ENCODE measurements at places on chromosomes 12 and 14. TPM values are rescaled to one million over a fixed set of nuclear protein-coding genes. Genes with fewer than 3 reads are reported as not detected.
A peak's percentile ranks its signal among the peaks of the same experiment; 100 is the strongest.

The COCH gene
- 2.3 TPM for total RNA-seq

The OR4K5 gene
- total RNA-seq, result not detected

The RAD52 gene
- total RNA-seq, result 18.1 TPM

The RACGAP1 gene
- total RNA-seq, result 150 TPM

The KRT82 gene
- not detected for total RNA-seq

The GLI1 gene
- total RNA-seq, result 0.21 TPM

The MSRB3 gene
- 0.16 TPM for total RNA-seq

The SCNN1A gene
- 0.29 TPM for total RNA-seq

The KLRF1 gene
- 0.72 TPM for total RNA-seq

The C12orf56 gene
- not detected for total RNA-seq

- no peak for DNase-seq
Observed at GRCh38 chr12:59111851-59112250, 191.5 kb upstream of the LRIG3 start.

GRCh38 chr14:26175658-26176057 is 422.2 kb downstream of the NOVA1 start:
- no peak for DNase-seq

DNA sequence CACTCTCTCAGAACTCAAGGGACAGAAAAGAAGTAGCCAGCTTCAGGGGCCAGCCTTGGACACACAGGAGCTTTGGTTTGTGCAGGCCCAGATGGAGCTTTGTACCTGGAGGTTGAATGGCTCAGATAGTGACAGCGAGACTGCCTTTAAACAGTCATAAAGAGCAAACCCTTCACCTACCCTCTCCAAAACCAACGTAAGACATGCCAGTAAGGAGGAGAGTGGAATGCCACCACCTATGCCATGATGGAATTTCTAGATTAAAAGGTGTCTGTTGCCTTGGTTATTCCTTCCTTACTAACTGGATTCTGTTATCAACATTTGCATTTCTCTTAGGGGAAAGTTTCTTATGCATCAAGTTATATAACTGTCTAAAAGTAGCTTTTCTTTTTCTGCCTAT is 98.1 kb downstream of the EML1 start:
- DNase-seq, result no peak

DNA sequence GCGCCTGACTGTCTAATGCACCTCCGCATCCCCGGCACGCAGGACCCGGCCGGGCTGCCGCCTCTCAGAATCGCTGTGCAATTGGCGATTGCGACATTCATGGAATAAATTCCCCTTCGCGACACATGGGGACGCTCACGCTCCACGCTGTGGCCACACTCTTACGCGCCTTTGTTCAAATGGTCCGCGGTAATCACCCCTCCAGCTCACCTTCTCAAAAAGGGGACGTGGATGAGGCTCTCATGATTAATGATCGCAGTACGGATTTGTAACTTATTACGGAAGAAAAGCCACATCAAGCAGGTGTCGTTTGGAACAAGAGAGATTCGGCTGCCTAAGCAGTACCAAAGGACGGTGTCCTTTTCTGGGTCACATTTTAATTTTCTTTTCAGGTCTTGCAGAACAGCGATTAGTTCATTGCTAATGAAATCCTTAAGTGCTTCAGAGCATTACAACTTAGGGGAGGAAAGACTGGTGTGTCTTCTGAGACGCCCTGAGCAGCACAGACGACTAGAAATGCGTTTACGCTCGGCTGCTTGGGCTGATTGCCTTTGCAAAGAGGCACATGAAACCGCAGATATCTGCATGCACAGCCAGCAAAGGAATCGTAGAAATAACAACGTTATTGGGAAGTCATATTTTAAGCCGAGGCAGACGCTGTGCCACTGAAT is 37.3 kb upstream of the ADGRD1 start:
- DNase-seq, result peak; percentile 19

DNA sequence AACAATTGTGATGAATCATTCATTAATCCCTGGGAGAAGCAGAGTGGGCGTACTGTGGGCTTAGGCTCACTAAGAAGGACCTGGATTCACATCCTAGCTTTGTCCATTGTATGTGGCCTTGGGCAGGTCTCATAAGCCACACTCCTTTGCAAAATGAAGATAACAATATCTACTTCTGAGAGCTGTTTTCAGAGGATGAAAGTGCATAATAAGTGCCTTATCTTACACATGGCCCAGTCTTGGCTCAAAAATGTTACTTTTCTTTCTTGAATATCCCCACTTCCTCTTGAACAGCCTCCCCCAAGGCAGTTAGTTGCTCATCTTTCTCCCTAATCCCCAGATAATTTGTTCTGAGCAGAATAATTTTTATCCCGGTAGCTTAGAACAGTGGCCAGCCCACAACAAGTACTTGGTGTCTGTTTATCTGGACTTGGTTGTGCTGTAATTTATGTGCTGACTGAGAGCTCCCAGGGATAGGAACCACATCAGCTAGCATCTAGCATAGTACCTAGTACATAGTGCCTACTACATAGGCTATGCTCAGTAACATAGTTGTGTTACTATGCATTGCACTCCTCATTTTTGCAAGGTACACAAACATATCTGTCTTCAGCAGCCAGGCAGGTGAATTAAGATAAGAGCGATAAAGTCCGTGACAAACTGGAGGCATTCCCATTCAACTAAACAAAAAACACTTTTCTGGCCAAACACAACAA is 61.7 kb upstream of the NUDT4 start:
- no peak for DNase-seq

DNA sequence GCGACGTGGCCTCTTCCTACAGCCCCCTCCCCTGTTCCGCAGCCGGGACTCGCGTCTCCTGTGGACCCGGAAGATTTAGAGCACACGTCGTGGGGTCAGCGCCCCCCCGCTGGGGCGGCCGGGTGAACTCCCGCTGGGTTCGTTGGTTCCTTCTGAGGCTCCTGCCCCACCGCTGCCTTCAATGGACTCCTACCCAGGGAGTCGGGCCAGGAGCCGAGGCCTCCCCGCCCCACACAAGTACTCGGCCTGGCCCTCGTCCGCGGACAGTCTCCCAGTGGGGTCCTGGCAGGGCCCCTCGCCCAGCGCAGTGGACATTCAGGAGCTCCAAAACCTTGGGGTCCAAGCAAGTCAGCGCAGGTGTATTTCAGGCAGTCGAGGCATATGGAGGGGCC is 1.2 kb downstream of the MMP17 start:
- no peak for DNase-seq

GRCh38 chr14:94880876-94881275 is 111.0 kb upstream of the GSC start:
- no peak for DNase-seq

GRCh38 chr12:20561871-20562270 is 133.3 kb upstream of the SLCO1C1 start:
- DNase-seq, result no peak

DNA sequence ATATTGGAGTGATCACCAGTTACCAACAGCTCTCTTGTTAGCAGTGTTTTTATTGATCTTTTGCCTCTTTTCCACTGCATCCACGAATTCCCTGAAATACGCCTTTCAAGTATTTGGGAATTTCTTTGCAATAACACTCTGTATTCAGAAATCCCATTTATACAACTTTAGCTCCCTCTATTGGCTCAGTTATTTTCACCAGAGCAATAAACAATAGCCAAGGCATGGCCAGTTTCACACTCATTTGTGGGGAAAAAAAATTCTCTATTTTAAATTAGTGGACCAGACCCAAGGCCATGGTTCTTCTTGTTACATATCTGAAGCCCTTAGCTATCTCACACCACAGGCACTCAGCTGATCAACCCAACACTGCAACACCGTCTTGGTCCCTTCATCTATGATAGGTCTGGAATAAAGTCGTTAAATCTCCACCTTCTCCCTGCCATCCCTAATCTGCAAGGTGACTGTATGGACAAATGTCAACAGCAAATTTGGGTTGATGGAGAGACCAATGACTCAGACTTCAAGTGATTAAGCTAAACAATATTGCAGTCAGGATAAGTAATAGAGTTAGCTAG is 92.4 kb upstream of the TMEM260 start:
- DNase-seq, result no peak

GRCh38 chr12:113467142-113467501 is 4.5 kb downstream of the LHX5 start:
- DNase-seq, result no peak

GRCh38 chr14:104388541-104389325 is 190.8 kb upstream of the C14orf180 start:
- no peak for DNase-seq

- DNase-seq, result no peak
Observed at GRCh38 chr12:13079440-13079906, 24.0 kb downstream of the GSG1 start.

DNA sequence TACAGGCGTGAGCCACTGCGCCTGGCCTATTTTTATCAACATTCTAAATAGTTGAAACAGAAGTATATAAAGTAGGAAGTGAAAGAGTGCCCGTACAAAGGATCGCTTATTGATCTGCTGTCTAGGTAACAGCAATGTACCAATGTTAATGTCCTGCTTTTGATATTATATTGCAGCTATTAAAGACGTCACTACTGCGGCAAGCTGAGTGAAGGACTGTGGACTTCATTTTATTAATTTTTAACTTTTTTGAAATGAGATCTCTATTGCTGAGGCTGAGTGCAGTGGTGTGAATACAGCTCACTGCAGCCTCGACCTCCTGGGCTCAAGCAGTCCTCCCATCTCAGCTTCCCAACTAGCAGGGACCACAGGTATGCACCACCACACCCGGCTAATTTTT is 10.8 kb downstream of the PTGR2 start:
- no peak for DNase-seq

All from activated T-cell treated with anti-CD3 and anti-CD28 coated beads, Interleukin-2, amount 50 U/mL, for 72 hours (primary cell).